Stimulated activated CD4-positive, alpha-beta T cell treated with anti-CD3 and anti-CD28 coated beads, Interleukin-1b, Interleukin-23, amount 100 ng/mL, for 48 hours (primary cell): ENCODE measurements at places on chromosomes 11 and 22.

DNA sequence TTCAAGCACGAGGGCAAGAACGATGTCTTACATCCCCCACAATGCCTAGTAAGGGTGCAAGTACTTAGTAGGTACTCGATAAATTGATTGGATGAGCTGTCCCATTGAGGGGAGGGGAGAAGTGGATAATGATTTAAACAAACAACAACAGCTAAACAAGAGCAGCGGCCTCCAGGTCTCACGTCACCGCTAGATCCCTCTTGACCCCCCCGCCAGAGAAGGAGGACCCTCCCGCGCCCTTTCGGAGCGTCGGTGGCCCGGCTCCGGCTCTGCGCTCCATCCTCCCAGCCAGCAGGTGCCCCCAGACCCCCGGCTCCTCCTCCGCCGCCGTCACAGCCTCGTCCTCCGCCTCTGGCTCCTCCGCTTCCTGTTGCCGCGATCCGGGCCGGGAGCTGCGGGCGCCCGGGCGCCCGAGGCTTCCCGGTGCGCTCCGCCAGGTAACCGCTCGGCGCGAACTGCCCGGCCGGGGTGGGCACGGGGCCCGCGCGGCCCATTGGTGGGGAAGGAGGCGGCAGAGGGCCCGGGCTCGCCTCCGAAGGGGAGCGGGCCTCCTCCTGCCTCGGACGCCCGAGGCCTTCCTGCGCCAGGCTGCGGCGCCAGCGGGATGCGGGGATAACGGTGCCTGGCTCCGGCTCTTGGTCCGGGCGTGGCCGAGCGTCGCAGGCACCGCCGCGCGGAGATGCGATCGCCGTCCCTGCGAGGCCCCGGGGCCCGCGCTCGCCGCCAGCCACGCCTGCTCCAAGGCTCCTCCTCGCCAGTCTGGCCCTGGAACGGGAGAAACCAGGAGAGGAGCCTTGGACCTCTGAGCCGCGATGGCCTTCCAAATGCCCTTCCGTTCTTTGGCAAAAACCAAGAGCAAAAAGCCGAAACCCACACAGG is at the start of gene TLCD5:
Gene TLCD5, plus strand, starts transcription at position 368 of the 879 bp plus-strand sequence. CDS start 2,143 bp downstream, outside the sequence.
- DNase-seq, result peak; percentile 48

- no peak for DNase-seq
Measured at GRCh38 chr22:47046411-47047065, 284.1 kb downstream of the TBC1D22A start.

DNA sequence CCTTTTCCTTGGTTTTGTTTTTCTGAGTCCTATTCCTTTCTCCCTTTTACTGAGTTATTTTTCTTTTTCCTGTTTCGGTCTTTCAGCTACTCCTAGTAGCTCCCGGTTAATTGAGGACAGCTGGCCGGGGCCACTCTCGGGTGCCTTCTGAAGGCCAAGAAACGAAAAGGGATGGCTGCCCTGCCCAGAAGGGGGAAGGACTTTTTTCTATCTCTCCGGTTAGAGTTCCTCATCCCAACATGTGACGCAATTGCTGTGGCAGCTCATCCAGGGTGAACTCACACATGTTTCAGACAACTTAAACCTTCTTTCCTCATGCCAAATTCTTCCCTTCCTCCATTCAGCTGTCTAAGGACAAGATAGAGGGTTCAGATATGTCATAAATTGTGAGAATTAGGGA is 83.6 kb downstream of the PIWIL4 start:
- DNase-seq, result no peak

- DNase-seq, result no peak
Measured at GRCh38 chr11:4673781-4674180, 23.9 kb downstream of the OR51E2 start.

DNA sequence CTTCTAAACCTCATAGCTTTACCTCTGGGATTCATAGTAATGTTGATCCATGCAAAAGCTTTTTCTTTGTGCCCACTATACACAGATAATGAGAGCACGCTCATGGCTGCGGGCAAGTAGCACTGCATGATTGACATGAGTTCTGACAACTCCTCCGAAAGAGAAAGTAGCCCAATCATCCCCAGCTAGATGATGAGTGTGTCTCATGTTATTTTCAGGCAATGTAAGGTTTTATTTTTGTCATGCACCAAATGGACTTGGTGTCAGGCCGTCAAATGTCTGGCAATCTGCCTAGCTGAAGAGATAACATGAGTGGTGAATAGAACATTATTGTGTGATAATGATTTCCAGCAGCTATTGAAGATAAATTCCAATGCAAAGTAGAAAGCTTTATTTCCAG is 662.6 kb downstream of the NTM start:
- DNase-seq, result no peak

DNA sequence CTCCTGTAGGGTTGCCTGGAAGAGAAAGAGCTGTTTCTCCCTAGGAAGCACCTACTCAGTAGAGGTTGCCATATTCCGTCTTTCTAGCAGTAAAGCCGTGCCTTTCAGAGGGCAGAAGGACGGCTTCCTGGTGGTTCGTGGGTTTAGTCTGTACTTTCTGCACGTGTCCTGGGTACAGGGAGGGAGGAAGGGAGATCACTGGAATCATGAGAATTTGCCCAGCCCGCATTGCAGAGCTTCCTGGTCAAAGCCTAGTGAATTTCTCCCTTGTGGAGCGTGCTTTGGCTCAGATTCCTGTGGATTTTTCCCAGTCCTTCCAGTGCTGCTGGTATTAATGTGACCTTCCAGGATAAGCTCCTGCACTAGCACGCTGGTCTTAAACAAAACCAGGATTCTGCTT is 44.9 kb downstream of the GRAMD1B start:
- DNase-seq, result no peak

- no peak for DNase-seq
Measured at GRCh38 chr11:74533421-74533820, 39.9 kb upstream of the LIPT2 start.

DNA sequence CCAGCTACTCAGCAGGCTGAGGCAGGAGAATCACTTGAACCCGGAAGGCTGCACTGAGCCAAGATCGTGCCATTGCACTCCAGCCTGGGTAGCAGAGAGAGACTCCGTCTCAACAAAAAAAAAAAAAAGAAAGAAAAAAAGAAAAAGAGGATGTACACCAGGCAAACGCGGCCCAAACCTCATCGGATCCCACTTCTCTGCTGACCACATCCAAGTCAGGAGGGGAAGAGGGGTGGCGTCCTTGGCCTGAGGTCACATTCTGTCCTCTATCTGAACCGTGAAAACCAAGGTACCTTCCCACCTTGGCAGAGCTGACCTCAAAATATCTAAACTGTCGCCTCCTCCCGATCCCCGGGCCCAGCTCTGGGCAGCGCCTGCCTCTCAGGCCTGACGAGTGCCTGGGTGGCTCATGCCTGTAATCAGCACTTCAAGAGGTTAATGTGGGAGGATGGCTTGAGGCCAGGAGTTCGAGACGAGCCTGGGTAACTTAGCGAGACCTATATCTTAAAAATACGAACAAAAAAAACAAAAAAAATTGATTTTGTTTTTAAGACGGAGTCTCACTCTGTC is 25.1 kb downstream of the RGL4 start:
- no peak for DNase-seq

DNA sequence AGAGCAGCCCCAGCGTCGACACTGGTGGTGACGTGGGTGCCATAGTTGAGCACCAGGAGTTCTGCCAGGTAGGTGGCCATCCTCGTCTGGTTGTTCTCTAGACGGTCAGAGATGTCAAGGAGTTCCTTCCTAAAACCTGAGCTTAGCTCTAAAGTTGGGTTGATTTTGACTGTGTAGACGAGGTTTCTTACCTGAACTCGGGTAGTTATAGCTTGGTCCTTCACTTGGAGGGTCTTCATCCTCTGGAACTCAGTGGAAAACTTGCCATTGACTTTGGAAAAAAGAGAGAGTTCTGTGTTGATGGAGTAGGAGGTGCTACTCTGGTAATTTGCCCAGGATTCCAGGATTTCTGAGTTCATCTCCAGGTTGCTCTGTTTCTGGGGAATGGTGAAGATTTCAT is 505 bp downstream of the MPEG1 start:
- DNase-seq, result no peak

- DNase-seq, result no peak
Measured at GRCh38 chr11:28338371-28338770, 230.2 kb downstream of the METTL15 start.

- no peak for DNase-seq
Measured at GRCh38 chr11:128405714-128406662, 181.4 kb downstream of the ETS1 start.
